ENCODE measurements at places on chromosomes 7 and 10.

DNA sequence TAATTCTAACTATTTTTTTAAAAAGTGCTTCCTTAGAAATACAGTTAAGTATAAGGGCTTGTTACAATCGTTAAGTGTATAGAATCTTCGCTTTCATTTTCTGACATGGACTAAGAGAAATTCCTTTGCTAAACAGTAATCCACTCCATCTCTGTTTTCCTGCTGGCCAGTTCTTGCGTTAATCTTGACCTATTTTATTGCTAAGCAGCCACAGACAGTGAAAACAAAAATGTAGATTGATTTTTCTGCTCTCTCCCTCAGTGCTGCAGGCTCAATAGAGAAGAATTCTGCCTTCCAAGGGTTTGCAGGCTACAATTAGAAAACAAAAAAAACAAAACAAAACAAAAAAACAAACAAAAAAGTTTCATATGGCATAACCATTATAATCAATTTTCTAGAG, 310.4 kb upstream of the ADARB2 start:
- no peak for DNase-seq

DNA sequence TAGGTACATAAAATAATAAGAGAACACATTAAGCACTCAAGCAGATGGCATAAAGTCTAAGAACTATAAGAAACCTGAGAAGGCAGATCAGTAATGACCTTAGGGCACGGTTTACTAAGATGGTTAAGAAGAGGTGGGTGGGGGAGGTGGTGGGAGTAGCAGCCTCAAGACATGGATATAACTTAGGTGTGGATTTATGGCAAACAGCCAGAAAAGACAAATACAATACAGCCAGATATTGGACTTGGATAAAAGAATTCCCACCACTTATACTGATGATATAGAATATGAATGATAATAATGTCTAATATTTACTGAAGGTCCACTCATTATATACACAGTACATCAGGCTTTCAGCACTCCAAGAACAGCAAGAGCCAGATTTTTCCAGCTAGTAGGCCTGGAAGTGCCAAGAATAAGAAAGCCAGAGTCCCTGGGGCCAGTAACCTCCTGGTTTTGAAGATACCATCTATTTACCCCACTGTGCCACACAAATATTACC, 11.9 kb downstream of the DPY19L1 start:
- DNase-seq = peak; percentile 62

- peak; percentile 46 for DNase-seq
Measured at GRCh38 chr7:16071246-16071857, 350.0 kb downstream of the CRPPA start.

GRCh38 chr7:107931740-107932515, 40.9 kb downstream of the DLD start:
- no peak for DNase-seq
